ENCODE measurements at places on chromosomes 11 and 22.

GRCh38 chr11:1233351-1234053 is 10.6 kb downstream of the MUC5B start:
- no peak for DNase-seq

- DNase-seq = no peak
Measured at GRCh38 chr11:14768526-14769188, 123.4 kb downstream of the CYP2R1 start.

GRCh38 chr11:133951327-133952198 is 5.2 kb downstream of the IGSF9B start:
- DNase-seq = no peak

- peak; percentile 19 for DNase-seq
Measured at GRCh38 chr11:45233121-45233803, 52.9 kb downstream of the SYT13 start.

- no peak for DNase-seq
Measured at GRCh38 chr11:57491371-57492061, 24.0 kb downstream of the SLC43A1 start.

DNA sequence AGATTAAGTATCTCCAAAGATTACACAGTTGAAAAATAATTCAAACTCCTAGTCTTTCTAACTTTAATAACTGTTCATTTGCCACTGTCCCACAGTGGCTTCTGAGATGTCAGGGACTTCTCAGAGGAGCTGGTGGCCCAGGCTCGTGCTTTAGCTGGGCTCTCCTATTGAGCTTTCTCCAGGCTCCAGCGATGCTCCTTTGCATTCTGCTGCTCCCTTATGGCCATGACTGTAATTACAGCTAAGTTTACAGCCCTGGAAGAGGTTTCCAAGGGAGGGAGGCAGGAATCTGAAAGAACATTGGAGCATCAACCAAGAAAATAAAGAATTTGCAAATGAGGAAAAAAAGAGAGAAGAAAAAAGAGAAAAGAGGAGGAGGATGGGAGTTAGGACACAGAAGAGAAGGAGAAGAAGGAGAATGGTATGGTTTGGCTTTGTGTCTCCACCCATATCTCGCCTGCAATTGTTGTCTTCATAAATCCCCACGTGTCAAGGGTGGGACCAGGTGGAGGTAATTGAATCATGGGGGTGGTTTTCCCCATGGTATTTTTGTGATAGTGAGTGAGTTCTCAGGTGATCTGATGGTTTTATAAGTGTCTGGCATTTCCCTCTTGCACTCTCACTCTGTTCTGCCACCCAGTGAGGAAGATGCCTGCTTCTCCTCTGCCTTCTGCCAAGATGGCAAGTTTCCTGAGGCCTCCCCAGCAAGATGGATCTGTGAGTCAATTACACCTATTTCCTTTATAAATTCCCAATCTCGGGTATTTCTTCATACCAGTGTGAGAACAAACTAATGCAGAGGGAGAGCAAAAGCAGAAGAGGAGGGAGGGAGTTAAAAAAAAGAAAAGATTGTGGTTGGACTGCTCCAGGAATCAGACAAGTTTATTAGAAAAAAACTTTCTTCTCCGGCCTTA is 857.0 kb downstream of the KCNA4 start:
- DNase-seq = no peak

GRCh38 chr22:30574997-30575671 is 669 bp upstream of the GAL3ST1 start:
- DNase-seq = no peak

DNA sequence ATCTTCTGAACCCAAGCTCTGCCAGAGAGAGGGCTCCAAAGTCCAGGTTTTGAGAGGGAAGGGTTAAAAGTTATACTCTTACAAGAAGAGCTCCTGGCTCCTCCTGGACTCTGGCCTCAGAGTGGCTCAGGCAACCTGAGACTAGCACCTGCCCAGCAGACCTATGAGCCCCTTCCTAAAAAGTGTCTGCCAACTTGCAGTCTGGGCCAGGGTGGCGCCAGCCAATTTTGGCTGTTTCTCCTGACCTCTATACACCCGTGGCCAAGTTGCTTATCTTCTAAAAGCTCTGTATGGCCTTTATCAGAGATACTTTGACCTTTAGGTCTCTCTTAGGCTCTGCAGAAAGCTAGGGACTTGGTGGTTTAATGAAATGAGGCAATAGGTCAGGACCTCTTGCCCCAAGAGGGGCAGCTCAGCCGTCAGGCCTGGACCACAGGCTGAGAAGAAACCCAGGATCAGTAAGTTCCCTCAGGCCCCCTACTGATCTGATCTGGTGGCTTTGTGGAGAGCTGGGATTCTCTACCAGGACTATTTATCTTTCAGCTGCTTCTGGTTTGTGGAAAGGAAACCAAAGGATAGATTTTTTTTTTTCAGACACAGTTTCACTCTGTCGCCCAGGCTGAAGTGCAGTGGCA is 10.3 kb upstream of the UCP3 start:
- no peak for DNase-seq

- no peak for DNase-seq
Measured at GRCh38 chr22:38313384-38313955, 3.8 kb downstream of the CSNK1E start.

GRCh38 chr11:19827399-19828135 is 114.9 kb downstream of the NAV2 start:
- DNase-seq = no peak

DNA sequence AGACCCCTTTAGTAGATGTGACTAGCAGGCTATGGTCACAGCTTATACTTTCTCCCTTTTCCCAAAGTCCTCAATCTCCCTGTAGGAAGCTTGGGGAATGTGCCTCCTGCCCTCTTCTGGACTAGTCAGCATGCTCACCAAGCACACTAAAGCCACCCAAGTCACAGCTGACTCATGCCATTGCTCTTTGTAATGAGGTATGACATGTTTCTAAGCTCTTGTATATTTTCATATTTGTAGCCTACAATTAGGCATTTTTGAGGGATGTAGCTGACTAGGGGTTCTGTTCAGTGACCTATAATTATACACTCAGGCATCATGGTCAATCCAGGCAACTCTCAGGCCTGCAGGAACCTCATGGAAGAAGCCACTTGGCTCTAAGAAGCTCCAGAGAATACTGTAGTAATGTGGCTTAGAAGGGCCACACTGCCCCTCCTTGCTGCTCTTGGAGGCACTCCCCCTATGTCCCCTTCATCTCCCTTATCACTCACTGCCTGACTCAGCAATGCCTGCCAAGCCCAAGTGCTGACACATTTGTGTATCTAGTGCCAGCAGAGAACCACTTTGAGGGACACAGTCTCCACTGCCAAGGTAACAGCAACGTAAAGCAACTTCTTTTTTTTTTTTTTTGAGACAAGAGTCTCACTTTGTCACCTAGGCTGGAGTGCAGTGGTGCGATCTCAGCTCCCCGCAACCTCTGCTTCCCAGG is 86.2 kb downstream of the RPL27A start:
- no peak for DNase-seq

DNA sequence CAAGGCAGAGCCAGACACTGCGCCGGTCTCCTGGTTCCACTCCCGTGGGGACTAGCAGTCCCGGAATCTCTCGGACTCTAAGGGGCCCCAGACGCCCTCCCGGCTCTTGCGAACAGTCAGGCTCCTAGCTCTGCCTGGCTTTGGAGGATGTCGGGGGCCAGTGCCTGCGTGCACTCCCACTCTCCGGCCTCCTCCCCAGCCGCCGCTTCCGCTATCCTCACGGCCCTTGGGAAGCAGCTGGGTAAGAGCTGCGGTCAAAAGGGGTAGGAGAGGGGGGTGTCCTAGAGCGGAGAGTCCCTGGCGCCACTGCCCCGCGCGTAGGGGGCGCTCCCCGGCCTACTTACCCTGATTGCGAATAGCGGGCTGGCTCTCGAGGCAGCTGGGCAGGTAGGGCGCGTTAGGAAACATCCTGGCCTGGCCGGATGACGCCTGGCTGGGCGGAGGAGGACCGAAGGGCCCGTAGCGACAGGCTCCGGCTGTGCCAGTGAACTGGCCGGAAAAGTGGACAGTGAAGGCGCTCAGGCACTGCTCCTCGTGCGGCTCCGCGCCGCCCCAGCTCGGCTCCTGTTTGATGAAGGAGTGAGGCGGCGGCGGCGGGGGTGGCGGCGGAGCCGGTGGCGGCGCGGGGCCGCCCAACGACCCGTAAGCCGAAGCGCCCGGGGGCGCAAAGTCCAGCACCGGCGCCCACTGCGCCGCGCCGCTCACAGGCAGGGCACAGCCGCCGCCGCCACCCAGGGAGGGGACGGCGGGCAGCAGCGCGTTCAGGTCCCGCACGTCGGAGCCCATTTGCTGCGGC is 785 bp downstream of the WT1 start:
- no peak for DNase-seq

- no peak for DNase-seq
Measured at GRCh38 chr11:44598831-44599230, 33.4 kb downstream of the CD82 start.

- no peak for DNase-seq
Measured at GRCh38 chr11:133797554-133797953, 47.8 kb downstream of the SPATA19 start.

Data from T follicular helper cell (primary cell).